GM04503 (cell line): ENCODE measurements at places on chromosomes 7 and 10.
A peak's percentile ranks its signal among the peaks of the same experiment; 100 is the strongest.

- DNase-seq, result no peak
These were observed 56.5 kb downstream of the ZNF277 start for GRCh38 chr7:112262855-112263487.

DNA sequence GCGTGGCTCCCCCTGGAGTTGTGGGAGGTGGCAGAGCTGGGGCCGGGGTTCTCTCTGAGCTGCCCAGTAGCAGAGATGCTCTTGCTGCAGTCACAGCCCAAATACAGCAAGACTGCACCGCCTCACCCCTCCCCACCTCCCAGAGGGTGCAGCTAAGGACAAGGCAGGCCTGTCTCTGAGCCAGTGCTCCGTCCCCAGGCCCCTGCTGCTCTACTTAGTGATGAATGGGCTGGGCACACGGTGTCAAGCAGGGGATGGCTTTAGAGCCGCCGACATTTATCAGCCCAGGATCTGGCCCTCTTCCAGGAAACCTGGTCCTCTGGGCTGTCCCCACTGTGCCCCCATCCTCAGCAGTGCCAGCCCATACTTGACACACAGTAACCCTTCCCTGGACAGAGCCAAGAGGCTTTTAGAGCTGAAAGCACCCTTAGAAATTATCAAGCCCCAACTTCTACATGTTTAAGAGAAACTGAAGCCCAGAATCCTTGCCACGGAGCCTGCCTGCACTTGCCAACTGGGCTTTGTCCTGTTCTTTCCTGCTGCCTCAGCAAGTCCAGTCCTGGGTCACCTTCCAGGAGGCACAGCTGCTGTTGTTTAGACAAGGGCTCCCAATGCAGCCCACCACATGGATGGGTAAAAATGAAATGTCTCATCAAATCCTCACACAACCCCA lies 137.1 kb upstream of the UNC5B start:
- no peak for DNase-seq

- no peak for DNase-seq
These were observed 41.6 kb downstream of the LAMB1 start for GRCh38 chr7:107961405-107961804.

GRCh38 chr10:75074711-75075445 lies 36.6 kb upstream of the SAMD8 start:
- no peak for DNase-seq

GRCh38 chr10:110753462-110753861 lies 109.3 kb downstream of the RBM20 start:
- no peak for DNase-seq

DNA sequence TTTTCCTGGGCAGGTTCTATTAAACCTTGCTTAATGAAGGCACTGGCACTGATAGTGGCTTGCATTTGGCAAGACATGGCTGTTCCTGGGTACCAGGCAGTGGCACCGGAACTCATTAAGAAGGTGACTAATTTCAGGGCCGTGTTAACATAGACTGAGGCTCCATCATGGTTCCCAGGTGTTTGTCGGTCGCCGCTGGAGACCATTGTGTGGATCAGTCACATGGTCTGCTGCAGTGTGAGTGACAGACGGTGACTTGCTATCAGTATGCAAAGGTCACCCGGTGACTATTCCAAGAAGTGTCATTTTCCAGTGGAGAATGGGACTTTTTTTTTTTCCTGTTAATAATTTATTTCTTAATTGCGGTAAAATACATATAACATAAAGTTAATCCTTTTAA lies 106.3 kb downstream of the INSYN2A start:
- no peak for DNase-seq

DNA sequence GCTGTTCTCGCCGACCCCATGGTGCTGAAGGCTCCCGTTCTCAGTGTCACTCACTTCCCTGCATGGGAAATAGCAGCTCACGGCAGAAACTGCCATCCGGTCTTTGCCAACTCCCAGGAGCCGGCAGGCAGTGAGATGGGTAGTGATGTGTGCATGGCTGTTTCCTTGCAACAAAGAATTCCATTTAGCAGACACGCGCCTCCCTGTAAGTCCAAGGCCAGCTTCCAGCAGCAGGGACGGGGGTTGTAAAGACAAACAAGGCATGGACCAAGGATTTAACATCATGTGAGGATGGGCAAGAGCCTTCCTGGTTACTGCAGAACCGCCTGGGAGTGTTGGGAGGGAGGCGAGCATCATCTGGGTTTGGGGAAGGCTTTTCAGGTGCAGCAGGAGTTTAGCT lies 273.1 kb downstream of the GLRX3 start:
- DNase-seq, result no peak

DNA sequence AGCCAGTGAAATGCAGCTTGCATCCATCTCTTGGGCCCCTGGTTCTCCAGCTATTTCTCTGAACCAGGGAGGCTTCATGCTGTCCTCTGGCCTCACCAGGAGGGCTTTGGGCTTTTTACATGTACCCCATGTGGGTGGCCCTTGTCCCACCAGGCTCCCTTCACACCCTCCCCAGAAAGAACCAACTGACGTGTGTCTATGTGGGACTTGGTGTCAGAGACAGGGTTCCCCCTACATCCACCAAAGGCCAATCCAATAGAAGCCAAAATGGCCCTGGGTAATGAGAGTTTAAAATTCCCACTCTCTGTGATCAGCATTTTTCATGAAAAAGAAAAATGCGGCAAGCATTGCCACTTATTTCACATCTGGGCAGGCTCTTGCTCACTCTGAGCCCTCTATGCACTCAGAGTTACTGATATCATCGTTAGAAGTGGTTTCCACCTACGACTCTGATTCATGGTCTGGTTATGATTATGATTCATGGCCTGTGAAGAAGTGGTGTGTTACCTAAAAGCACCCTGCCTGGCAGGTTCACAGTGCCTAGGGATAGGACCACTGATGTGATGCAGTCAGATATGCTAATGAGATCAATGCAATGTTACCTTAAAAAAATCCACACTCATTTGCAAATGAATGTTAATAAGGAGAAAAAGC lies 133.5 kb downstream of the BUB3 start:
- DNase-seq, result no peak

DNA sequence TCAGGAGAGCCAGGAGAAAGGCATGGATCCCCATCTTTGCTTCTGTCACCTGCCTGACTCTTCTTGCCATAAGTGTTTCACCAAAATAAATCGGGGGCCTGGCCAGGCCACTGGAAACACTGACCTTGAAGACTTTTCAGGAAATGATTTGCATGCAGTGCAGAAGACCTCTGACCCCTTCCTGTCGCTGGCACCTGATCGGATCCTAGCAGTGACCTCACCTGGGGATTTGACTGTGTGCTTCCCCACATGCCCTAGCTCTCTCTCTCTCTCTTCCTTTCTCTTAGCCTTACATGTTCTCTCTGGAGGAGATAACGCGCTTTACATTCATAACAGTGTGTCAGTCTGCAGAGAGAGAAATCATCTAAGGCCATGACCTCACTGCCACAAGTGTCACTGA lies 243.0 kb downstream of the PRPF18 start:
- DNase-seq, result no peak

DNA sequence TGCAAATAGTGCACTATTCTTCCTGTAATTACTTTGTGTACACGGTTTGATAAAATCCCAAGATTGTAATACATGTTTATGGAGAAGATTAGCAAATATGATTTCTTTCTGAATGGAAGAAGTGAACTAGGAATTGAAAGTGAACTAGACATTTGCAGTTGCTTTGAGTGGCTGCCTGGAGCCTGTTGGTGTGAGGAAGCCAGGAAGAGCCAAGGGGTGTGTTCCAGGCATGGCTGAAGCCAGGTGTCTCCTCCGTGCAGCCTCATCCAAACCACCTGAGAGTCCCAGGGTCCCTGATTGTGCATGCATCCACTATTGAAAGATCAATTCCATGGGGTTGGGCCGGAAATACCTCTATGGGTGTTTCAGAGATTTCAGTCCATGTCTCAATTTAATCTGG lies 253.1 kb upstream of the SHH start:
- no peak for DNase-seq

GRCh38 chr10:126016156-126016805 lies 119.9 kb downstream of the FANK1 start:
- DNase-seq, result no peak

DNA sequence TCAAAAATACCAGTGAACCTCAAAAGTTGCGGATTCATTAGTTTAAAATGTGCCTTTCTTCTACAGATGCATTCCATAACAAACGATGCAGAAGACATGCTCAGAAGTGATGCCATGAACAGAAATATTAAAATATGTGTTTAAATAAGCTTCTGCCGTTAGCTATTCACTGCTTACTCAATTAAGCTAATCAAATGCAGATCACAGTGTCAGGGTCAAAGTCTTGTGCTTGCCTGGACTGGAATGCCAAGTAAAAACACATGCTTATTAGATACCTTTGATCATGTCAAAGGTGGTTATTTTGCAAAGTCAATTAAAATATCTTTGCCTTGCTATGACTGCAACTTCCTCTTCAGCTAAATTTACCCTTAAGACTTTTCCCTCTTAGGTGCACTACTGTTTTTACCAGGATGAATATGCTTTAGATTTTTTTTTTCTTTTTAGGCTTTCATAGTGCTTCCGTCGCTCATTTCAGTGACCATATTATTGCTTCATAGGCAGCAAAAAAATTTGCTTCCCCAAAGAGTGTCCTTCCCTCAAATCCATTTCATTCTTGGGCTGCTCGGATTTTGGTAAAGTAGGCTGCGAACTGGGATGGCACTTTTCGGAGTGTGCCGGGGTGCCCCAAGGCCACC lies 905 bp downstream of the ASB13 start:
- DNase-seq, result no peak

GRCh38 chr7:87206361-87206760 lies 13.2 kb downstream of the TMEM243 start:
- no peak for DNase-seq

- DNase-seq, result no peak
These were observed 40.5 kb downstream of the NRBF2 start for GRCh38 chr10:63173468-63174232.

DNA sequence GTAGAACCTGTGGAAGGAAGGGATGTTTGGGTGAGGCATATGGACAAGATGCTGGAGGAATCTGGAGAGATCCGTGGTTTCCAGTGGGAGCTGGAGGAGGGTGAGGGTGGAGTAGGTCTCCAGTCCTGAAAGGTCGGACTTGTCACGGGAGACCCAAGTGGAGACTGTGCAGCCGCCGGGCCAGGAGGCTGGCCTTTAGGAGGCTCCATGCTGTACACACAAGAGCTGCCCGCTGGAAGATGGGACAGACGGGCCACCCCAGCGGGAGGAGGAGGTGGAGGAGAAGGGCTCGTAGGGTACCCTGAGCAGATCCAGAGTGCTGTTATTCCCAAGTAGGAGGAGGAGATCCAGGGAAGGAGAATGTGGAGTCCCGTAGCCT lies 106.7 kb downstream of the NKX6-2 start:
- DNase-seq, result no peak

- DNase-seq, result no peak
These were observed 123.9 kb downstream of the TAX1BP1 start for GRCh38 chr7:27863880-27864279.

DNA sequence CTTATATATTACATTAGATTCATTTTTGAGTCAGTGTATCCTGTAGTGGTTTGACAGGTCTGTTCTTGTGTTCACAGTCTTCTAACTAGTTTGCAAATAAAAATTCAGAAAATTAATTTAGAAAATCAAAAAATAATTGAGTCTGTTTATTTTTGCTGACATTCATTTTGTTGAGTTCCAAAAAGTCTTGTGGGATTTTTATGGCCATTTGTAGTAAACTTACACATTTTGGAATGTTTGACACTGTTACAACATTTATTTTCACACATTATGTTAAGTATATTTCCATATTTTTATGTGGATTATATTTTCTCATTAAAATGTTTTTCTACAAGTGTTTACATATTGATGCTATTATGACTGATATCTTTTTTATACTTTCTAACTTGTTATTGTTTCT lies 16.4 kb downstream of the RABGEF1 start:
- DNase-seq, result no peak

- DNase-seq, result no peak
These were observed 62.4 kb upstream of the WAPL start for GRCh38 chr10:86583983-86584382.

GRCh38 chr10:58436071-58436470 lies 50.9 kb downstream of the TFAM start:
- DNase-seq, result no peak

GRCh38 chr10:18279173-18279572 lies 138.9 kb downstream of the CACNB2 start:
- DNase-seq, result no peak

GRCh38 chr10:109996225-109996624 lies 11.6 kb upstream of the ADD3 start:
- no peak for DNase-seq

DNA sequence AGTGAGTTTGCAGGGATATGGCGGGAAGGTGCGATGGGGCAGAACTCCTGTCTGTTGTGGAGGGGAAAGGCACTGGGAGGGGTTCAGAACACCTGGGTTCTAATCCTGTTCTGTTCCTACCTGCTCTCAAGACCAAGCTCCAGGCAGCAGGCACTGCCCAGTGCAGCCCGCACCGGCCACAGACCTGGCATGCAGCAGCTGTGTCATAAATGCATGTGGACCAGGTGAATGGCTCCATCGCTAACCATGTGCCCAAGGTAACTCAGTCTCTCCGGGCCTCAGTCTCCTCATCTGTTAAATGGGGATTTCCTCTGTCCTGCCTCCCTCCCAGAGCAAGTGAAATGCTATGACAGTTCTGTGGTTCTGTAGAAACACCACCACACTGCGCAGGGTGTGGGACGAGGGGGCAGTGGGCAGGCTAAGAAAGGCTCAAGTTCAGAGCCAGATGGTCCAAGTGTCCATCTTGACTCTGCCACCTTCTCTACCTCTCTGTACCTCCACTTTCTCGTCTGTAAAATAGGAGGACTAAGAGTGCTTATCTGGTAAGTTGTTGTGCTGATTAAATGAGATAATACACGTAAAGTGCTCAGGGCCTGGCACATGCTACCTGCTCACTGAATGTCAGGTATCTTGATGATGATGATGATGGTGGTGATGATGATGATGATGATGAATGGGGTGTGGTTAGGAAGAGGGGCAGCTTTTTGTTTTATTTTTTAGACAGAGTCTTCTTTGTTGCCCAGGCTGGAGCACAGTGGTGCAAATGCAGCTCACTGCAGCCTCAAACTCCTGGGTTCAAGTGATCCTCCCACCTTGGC lies 22.9 kb downstream of the ATP6V1F start:
- no peak for DNase-seq

GRCh38 chr7:143318661-143319060 lies 2.8 kb downstream of the CLCN1 start:
- peak; percentile 17 for DNase-seq

- DNase-seq, result no peak
These were observed 2.0 kb upstream of the GTPBP4 start for GRCh38 chr10:986137-986825.

- DNase-seq, result no peak
These were observed 61.6 kb upstream of the WDR11 start for GRCh38 chr10:120789303-120790203.
